ENCODE measurements at places on chromosomes 2 and 18.

DNA sequence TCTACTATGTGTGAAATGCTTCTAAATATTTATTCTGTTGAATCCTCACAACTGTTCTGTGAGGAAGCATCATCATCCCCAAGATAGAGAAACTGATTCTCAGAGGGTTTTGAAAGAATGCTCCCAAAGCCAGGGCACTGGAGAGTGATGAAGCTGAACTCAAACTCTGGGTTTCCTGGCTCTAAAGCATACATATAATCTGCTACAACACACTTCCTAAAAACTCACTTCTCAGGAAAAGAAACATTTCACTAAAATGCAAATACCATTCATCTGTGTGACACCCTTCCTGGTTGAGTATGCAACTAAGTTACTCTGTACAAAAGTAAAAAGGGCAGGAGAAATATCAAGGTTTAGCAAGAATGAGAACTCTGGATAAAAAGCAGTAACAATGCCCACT lies 58.6 kb downstream of the GRB14 start:
- DNase-seq = no peak

GRCh38 chr2:3313781-3314375 lies 63.7 kb downstream of the EIPR1 start:
- no peak for DNase-seq

GRCh38 chr2:179951680-179952079 lies 55.4 kb downstream of the CWC22 start:
- DNase-seq = no peak

GRCh38 chr2:170550501-170550900 lies 164.6 kb upstream of the SP5 start:
- DNase-seq = no peak

GRCh38 chr2:236632295-236633218 lies 62.9 kb downstream of the ACKR3 start:
- no peak for DNase-seq

DNA sequence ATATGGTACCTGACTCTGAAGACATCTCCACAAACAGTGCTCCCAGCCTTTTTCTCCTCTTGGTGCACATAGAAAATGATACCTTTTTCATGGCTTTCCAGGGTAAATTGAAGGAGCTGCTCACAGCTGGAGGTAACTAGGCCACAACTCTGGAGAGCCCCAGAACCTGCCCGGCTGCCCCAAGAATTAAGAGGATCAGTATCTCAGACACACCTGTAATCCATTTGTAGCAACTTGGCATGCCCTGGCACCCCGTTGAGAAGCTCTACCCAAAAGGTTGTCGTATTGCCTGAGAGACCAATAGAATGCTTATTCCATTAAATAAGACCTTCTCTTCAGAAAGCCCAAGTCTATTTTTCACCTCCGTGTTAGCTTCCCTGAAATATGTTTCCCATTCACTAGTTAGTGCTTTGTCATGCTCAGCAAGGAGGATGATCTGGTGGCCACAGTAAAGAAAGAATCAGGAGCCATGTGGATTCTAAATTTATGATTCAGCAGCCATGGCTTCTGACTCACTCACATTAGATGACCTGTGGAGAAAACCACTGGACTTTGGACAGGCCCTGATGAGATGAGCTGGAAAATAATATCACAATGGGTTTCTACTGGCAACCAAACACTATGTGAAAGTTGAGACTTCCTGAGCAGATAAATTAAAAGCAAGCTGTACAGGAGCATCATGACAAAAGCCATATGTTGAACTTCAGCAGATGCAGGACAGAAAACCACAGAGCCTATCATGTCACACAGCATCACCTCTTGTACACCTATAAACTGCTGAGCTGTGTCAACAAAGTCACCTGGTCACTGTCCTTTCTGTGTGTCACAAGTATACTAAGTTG lies 253.3 kb upstream of the OSR1 start:
- peak; percentile 46 for DNase-seq

- DNase-seq = no peak
Observed at GRCh38 chr2:239399433-239399920, 1.3 kb downstream of the HDAC4 start.

- DNase-seq = no peak
Observed at GRCh38 chr18:57631697-57632096, 10.1 kb upstream of the NARS1 start.

GRCh38 chr2:166357068-166357949 lies 18.4 kb downstream of the SCN9A start:
- no peak for DNase-seq

DNA sequence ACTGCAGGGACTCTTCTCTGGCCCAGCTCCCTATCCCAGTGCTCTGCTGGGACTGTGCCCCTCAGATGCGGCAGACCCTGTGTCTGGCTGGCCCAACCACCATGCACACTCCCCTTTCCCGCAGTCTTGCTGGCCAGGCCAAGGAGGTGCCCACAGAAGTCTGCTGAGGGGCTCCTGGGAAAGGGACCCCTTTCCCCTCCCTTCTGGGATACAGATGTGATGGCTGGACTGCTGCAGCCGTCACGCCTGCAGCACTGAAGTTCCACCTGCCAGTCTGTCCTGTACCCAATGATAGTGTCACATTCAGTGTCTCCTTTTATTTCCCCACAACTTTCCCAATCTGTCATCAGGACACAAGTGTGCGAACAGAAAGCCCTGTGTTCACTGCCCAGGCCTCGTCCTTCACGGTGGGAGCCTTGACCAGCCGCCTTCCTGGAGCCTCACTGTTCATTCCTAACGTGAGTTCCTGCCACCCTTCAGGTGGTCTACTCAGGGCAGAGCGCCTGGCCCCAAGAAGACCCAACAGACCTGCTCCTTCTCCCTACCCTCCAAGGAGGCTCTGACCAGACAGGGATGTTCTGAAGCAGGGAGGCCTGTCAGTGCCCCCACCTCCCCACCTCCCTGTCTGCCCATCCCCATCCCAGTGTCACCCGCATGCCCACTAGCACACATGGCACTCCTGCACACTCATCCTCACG lies 47.1 kb downstream of the ANKMY1 start:
- DNase-seq = no peak

DNA sequence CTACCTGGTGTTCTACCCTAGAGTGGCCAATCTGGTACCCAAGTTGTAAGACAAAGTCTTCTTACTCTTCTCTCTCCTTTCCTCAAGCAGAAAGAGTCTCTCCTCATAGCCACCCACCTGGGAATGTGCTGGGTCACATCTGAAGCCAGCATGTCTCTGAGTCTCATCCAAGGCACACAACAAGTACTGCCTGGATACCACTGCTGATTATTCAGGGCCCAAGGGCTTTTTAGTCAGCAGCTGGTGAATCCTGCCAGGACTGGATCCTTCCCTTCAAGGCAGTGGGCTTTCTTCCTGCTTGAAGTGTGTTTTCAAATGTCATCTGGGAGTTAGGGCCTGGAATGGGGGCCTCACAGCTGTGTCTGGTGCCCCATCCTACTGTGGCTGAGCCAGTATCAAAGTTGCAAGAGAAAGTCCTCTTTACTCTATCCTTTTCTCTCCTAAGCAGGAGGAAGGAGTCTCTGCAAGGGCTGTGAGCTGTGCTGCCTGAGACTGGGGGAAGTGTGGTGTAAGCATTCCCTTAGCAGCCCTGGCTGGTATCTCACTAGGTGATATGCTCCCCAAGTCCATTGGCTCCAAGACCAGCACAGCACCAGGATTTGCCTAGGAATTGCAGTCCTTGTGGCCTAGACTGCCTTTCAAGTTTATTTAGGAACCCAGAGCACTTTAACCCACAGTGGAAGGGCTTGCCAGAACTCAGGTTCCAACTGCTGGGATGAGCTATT lies 27.2 kb downstream of the OXER1 start:
- no peak for DNase-seq

All from epithelial cell of prostate (primary cell).